Effector CD8-positive, alpha-beta T cell (primary cell): ENCODE measurements at places on chromosomes 2 and 18.

DNA sequence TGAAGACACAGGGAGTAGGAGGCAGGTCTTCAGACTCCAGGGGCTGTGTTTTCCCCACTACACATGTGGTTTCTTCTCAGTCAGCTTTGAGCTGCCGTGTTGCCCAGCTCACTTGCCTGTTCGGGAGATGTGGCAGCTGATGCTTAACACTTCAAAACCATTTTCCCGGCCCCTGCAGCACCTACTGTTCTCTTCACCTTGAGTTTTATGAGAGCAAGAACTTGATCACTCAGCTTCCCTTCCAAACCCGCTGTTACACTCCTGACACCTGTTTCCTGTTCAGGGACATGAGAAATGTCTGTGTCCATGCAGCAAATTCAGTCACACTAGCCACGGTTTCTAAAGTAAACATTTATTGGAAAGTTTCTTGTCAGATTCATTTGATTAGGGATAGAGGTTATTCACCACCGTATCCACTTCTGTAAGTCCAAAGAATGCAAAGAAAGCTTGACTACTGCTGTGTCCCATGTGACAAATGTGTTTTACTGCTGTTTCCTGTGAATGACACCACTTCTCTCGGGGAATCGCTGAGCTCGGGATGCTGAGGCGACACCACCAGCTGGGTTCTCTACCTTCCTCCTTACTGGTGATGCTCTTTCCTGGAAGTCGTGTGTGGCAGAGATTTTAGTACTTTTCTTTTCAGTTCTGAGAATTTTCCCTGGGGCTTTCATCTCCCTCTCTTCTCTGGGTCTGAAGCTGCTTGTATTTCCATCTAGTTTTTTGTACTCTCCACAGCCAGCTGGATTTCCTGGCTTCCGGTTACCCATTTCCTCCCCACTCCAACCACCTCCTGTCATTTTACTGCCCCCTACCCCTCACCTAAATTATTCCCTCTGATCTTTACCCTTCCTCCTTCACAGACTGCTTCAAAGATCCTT is 91.7 kb downstream of the KLF7 start:
- no peak for DNase-seq

DNA sequence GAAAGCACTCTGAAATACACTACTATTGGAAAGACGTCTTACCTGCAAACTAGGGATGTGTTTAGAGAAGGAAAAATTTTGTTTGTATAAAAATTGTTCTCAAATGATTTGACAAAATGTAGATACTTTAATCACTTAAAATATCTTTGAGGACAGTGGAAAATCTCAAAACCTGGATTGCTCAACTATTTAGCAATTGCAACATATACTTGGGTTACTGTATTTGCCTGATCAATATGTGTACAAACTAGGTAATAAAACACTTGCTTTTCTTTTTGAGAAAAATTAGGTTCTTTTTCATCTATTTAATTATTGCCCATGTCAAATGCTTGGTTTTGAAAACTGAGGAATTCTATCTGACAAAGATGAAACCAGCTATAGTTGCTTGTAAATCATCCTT is 60.9 kb downstream of the CPS1 start:
- no peak for DNase-seq

DNA sequence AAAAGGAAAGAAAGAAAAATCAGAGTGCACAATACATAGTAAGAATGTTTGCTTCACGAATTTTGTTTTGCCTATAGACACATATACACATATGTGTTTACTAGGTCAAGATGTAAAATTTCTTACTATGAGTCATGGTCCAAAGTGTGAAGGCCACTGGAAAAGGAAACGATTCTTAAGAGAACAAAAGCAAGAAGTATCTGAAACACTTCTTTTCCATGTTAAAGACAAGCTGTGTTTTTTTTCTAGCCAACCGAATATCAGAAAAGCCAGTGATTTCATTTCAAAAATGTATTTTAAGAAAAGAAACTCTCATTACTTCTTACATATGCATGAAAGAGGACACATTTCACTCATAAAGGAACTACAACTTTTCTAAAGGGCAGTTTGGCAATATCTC is 24.9 kb downstream of the PECR start:
- no peak for DNase-seq

GRCh38 chr2:233079953-233080835 is 20.1 kb downstream of the INPP5D start:
- no peak for DNase-seq

DNA sequence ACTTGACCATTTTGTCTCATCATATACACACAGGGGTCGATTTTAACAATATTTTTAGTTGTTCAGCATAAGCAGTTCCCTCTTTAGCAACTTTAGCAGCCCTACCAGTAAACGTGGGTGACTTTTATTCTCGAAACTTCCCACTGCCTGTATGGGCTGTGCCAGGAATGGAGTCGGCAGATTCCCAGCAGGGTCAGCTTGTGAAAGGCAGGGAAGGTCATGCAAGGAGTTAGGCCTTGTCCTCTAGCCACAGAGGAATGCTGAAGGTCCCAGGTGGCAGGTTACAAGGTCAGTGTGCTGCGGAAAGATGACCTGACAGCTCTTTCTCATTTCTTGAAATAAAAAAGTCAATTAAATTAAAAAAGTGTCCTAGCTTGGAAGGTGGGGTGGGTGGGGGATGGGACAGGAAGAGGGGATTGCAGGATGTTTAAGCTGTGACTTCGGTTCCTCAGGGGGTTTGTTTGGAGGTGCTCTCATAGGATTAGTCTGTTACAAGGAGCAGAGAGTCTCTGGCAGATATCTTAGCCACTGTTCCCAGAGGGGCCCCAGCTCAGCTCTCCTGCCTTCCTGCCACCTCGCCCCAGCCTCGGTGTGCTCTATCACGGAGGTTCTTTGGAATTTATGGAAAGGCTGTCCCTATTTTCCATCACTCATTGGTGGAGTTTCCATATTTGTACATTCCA is 21.4 kb downstream of the DRC1 start:
- DNase-seq: no peak

GRCh38 chr18:77000527-77000926 is 132.1 kb downstream of the MBP start:
- DNase-seq: peak; percentile 21

- DNase-seq: no peak
Observed at GRCh38 chr2:239059854-239060253, 212.0 kb downstream of the TWIST2 start.

GRCh38 chr2:164735309-164735919 is 106.2 kb downstream of the COBLL1 start:
- no peak for DNase-seq

DNA sequence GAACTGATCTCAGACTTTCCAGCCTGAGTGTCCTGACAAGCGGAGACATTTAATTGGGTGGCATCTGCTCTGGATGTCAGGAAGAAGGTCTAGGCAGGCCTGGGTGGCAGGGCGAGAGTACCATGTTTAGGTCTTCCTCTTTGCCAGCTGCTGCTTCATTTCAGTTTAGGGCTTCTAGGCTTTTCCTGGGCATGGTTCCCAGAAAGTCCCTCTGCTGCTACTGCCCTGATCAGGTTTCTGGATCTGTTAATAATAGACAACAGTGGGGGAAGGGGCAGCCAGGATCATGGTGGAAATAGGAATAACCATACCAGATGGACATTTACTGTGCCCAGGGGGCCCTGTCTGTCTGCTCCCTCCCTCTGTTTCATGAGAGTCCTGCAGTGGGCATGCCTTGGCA is 2.3 kb upstream of the PLCD4 start:
- no peak for DNase-seq

GRCh38 chr2:242038166-242038927 is 168.8 kb downstream of the RTP5 start:
- DNase-seq: no peak

DNA sequence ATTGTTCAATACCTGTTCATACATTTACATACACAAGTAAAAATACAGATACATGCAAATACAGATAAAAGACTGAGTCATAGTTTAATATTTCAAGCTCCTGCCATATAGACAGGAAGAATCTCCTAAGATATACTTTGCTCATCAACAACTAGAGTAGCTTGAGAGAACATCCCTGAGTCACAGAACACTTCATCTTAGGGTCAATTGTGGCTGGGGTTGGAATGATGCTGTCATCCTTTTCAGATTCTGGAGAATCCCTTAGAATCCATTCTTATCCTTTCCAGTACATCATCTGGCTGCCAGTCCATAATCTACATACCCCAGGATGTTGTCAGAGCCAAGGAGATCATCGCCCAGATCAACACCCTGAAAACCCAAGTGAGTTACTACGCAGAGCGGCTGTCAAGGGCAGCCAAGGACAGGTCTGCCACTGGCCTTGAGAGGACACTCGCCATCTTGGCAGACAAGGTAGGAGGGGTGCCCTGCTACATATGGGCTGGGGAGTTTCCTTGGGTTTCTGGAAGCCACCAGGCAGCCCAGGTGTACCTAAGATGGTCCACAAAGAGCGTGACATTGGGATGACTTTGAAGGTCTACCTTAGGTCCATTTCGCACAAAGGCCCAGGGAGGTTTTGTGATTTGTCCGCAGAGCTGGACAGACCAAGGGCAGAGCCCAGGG is 55.7 kb downstream of the COA5 start:
- no peak for DNase-seq
